ENCODE measurements at places on chromosomes 5 and 9.

DNA sequence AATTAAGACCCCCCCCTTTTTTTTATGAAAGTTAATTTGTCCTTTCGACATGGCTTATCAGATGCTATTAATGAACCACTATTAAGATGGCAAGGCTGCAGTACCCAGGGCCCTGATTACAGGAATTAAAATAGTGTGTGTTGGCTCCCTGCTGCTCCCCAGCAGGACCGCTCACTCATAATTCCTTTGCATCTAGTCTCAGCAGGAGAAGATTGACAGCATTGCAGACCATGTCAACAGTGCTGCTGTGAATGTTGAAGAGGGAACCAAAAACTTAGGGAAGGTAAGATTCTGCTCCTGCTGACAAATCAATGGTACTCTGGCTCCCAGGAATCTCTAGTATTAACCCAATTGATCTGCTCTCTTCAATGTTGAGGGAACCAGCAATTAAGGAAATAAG is 61.0 kb downstream of the STX17 start:
- DNase-seq = no peak

- no peak for DNase-seq
These were observed 49.3 kb upstream of the PPARGC1B start for GRCh38 chr5:149680810-149681221.

GRCh38 chr9:26502311-26502710 is 390.3 kb downstream of the CAAP1 start:
- no peak for DNase-seq

DNA sequence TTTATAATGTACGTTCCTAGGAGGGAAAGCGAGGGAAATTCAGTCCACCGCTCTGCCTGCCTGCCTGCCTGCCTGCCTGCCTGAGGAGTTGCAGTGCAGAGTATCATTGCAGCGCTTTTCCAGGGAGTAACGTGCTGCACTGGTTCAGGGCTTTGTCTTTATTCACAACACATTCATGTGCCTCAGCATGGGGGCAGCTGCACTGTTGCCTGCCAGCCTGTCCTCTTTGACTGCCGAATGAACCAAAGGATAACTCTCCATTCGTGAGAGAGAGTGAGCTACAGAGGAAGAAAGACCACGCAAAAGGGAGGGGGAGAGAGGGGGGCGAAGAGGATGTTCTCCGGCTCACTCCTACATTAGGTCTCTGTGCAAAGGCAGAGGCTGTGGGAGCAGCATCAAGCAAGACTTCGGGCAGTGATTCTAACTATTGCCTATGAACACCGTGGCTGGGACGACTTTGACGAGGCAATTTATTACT is 791.2 kb downstream of the MAT2B start:
- no peak for DNase-seq

- no peak for DNase-seq
These were observed 276.8 kb downstream of the MCTP1 start for GRCh38 chr5:95007921-95008597.

- no peak for DNase-seq
These were observed 910.2 kb upstream of the DMAC1 start for GRCh38 chr9:8709731-8710130.

DNA sequence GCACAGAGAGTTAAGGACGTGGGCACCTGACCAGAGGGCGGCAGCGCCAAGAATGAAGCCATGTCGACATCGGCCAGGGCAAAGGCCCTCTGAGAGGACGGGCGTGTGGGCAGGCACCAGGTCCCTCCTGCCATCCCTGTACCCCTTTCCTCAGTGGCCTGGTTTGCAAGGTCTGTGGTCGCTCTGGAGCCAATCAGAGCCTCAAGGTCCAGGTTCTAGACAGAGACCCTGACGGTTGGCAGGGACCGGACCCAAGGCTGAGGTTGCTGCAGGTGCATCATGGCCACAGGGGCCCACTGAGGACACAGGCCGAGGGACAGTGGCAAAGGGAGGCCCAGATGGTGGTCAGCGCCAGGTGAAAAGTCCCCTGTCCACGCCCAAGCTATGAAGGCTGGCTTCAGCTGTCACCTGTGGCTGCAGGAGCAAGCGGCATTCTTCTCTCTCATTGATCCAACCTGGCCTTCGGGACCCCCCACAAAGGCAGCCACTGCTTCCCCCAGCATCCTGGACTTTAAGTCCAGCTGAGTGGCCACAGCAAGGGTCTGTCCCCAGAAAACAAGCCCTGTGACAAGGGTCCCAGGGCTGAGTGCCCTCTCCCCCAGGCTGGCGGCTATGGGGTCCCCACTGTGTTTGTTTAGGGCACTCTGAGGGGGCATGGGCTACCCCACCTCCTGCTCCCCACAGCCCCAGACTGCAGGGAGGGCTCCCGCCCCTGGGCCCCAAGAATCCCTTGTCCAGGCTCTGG is 48.9 kb downstream of the VAV2 start:
- no peak for DNase-seq

- DNase-seq = no peak
These were observed 49.0 kb downstream of the TMEM215 start for GRCh38 chr9:32832346-32832745.

DNA sequence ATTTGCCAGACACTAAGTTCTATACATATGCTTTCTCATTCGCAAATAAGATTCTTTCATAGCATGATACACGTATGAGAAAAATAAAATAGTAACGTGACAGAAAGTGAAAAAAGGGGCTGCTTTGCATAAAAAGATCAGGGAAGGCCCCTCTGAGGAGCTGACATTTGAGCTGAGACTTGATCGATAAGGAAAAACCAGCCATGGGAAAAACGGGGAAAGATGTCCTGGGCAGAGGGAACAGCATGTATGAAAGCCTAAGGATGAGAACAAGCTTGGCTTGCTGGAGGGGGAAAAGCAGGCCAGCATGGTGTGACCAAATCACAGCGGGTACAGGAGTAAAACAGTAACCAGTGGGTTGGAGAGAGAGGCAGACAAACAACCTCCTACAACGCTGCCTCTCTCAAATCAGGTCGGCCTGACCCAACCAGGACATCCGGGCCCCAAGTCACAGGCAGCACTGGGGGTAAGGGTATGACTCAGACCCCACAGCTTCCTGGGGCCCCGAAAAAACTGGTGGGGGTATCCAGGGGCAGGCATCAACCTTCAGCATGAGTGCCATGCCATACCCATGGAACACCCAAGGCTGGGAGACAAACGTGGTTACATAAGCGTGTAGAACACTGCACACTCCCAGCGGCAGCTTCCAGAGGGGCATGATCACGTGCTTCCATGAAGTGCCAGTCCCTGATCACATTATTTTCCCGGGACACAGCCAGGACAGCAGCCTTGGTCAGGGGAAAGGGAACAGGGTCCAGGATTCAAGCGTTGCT is 2.2 kb downstream of the TNIP1 start:
- DNase-seq = no peak

- no peak for DNase-seq
These were observed 318.0 kb downstream of the ACTL7B start for GRCh38 chr9:108537756-108538155.

DNA sequence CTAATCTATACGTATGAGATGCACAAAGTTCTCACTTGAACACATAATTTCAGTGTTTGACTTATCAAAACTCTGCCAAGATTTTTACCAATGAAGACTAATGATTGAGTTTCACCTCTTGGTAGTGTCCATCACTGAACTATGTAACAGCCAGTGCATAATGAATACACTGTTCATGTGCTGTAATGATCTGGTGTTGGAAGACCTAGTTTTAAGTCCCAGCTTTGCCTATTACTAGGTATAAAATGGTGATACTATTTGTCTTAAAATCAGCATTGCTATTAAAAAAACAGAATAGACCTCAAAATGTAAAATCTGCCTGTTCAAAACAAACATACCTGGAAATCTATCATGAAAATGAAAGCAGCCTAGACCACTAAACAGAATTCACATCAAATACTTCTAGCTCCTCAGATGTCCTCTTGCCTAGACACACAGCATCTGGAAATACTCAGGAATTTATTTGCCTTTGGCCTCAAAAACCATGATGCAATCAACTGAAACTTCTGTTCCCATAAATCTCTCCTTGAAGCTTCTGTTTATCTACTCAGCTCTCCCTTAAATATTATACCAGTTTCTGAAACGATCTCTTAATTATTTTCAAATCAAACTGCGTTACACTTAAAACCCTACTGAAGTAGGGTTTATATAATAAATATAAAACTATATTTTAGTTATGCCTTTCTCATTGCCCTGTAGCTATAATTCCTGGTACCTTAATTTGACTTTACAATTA is 38.1 kb downstream of the MRPS27 start:
- DNase-seq = no peak

GRCh38 chr9:19623941-19624340 is 164.9 kb downstream of the SLC24A2 start:
- no peak for DNase-seq

DNA sequence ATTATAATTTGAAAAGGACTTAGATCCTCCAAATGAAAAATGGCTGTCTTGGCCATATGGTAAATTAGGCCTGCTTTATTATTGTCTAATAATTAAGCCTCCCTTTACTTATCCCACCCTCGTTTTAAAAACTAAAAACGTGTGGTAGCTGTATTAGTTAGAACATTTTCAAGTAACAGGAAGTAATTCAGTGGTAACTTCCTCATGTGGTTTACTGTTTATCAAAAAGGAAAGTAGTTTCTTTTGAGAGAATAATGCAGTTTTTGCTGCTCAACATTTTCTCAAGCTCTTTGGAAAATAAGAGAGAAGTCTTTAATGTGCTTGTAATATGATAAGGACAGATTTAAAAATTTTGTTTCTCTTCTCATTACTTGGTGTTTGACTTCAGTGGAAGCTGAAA is 26.0 kb downstream of the ZCCHC7 start:
- no peak for DNase-seq
